Mucosa of descending colon (tissue), 3 donors: ENCODE measurements at places on chromosomes 12 and 14. TPM values are rescaled to one million over a fixed set of nuclear protein-coding genes. Genes with fewer than 3 reads are reported as not detected.

TMCC3 gene
- total RNA-seq, result 92.0 TPM

GRCh38 chr12:76698316-76698715 lies 65.6 kb upstream of the ZDHHC17 start:
- no peak for DNase-seq

KRT74 gene
- not detected for total RNA-seq

DNA sequence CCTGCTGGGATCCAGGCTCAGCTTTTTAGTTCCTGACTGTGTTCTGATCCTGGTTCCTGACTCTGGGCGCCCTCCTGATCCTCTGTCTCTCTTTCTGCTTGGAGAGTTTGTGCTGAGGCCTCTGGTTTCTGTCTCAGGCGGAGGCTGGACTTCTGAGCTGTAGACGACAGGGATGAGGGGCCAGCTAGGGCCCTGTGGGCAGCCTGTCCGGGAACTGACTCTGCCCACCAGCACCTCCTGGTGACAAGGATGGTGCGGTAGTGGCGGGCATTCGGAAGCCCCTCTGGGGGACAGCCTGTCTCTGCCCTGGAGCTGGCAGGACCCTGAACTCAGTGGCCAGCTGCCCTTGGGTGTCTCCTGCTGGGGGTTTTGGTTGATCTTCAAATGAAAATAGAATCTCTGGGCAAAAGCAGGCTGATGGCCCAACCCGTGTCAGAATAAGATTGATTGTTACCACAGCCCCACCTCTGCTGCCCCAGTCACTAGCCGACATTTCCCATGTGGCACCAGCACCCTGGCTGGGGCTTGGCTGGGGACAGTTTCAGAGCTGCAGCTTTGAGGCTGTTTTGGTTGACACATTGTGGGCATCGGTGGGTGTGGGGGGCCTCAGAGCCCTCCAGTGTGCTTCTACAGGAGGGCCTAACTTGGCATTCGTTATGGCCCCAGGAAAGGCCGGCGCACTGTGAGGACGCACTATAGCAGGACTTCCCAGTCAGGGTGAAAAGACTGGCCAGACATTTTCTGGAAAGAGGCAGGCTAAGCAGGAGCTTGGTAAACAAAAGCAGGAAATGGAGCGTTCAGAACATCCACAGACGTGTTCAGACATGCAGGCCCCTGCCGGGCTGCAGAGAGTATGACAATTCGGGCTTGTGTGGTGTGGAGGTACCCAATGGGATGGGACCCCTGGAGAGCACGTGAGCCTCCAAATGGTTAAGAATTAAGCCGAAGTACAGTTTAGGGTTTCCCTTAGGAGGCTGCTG lies 16.2 kb downstream of the KRT80 start:
- DNase-seq, result no peak

- no peak for DNase-seq
Measured at GRCh38 chr12:24796876-24797275, 152.0 kb downstream of the BCAT1 start.

DNA sequence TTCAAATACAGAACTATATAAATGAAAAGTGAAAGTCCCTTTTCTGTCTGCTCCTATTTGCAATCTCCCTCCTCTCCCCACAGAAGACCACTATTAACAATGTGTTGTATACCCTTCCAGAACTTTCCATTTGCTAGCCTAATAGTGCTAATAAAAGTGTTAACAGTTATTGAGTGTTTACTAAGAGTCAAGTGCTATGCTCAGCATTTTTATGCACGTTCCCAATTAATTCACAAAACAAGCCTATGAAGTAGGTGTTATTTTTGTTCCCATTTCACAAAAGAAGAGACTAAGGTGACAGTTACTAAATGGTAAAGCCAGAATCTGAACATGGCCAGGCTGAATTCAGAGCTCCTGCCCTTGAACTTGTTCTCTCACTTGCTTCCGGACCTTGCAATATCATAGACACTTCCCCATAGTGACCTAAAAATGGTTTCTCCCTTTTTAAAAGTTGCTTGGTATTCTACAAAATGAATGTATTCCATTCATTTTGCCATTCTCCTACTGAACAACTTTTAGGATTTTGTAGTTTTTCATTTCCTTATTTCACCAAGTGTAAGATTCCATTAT lies 1.6 kb upstream of the PRKAB1 start:
- no peak for DNase-seq

DNA sequence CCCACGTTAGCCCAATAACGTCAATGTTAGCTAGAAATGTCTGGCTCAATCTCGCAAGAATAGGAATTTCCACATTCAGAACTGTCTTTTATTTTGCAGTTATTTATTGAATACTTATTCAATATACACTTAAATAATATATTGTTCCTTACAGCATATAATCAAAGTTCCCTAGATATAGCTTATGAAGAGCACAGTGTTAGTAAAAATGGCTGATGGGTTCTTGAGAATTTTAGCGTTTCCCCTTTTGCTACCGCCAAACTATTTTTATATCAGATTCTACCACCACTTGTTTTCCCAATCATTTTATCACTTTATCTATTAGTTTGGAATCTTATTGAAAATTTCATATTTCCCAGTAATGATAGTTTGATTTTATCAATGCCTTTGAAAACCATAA lies 12.7 kb downstream of the EPS8 start:
- DNase-seq, result no peak

ADCY4 gene
- total RNA-seq, result 13.9 TPM

GRCh38 chr12:105092336-105092735 lies 8.1 kb upstream of the ALDH1L2 start:
- DNase-seq, result no peak

DNA sequence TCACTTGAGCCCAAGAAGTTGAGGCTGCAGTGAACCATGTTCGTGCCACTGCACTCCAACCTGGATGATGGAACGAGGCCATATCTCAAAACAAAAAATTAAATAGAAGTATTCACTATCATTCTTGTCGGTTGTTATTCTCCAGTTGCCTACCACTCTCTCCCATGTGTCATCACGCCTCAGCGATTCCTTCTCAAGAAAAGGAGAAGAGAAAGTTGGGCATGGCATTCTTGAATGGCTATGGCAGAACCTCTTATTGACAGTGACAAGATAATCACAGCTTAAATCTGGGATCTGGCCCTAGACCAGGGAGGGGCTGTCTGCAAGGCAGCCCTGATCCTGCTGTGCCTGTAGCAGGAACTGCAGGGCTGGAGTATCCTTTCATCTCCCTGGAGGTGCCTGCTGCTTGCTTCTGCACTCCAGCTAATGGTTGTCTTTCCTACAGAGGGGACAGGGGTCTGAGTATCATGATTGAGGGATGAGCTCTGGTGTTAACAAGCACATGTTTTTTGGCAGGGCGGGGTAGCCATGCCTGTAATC lies 12.8 kb upstream of the MLEC start:
- no peak for DNase-seq

DNA sequence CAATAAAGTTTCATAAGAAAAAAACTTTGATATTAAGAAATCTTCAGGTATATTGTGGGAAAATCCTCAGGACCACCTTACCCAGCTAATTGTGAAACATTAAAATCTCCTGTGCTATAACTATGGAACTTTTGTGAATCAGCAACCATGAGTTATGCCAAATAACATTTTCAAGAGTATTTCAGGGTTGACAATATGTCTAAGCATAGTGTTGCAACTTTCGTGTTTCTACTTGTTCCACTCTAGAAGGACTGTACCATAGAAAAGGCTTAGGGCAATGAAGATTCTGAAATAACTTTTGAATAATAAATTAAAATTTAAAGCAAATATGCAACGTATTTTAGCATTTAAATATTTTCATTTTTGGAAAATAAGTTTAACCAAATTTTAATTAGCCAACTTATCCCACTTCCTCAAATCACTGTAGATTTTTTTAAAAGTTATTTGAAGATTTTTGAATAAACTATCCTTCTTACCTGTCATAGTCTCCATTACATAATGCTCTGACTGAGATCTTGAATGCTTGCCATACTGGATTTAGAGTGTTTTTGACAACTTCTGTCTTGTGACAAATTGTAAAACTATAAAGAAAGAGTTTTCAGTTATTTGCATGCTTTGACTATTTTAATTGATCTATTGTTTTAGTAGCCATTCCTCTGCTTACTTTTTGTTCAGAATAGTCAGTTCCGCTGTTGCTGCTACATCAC lies 143.6 kb downstream of the CPNE8 start:
- DNase-seq, result no peak

GRCh38 chr12:48263617-48264016 lies 60.5 kb upstream of the OR10AD1 start:
- no peak for DNase-seq

RPS6KL1 gene
- total RNA-seq, result 7.7 TPM

SLC41A2 gene
- total RNA-seq, result 69.8 TPM

DNA sequence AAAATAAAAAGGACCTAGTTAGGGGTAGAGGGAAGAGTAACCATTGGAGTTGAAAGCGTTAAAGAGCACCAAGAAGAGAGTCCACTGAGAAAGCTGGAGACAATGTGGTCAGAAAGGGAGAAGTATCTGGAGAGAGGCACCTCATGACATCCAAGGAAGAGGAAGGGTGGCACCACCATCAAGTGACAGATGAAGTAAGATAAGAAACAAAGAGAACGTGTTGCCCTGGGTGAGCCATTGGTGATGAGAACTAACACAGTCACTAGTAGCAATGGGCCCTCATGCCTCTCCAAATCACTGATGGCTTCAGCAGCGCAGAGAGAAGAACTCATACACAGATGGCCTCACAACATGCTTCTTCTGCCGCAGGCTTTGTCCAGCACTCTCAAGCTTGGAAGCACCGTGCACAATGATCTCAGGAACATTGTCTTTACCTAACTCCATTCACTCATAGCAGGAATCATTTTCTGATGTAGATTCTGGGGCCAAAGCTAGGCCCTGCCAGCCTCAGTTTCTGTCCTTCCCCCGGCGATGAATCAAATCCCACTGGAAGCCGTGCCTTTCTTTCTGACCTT lies 252.9 kb downstream of the DPF3 start:
- no peak for DNase-seq

- peak; percentile 47 for DNase-seq
Measured at GRCh38 chr14:76726551-76726970, 34.7 kb upstream of the VASH1 start.

GRCh38 chr14:98059106-98059505 lies 1212.9 kb downstream of the BCL11B start:
- no peak for DNase-seq

C1R gene
- 38.7 TPM for total RNA-seq

DNA sequence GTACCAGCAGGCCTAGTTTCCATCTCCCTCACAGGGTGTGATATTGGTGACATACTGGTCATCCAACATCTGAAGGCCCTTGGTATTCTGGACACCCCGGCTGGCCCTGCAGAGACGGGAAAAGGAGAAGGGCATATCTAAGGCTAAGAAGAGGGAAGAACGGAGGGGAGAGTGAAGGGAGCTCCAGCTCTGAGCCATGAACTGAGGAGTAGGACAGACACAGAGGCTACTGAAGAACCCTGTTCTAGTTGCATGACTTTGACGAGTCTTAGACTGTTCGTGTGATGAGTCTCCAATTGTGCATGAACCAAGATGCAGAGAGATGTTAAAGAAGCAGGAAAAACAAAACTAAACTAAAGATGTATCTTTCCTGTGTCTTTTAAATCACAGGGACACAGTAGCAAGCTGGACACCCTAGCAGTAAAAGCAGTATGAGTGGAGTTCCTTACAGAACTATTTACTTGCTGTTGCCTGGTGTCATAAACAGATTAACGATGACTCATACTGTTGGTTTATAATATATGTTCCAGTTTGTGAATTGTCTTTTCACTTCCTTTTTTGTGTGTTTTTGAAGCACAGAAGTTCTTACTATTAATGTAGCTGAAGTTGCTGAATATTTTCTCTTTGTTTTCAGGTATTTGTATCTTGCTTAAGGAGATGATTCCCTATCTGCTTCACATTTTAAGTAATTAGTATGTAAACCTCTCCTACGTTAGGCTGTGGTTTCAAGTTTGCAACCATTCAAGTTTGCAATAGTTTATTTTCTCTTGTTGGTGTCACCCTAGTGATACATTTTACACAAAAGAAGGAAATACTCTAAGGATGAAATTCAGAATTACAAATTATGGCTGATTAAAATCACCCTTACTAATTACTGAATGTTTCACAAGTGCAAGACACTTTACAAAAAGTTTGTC lies 15.7 kb downstream of the FAR2 start:
- DNase-seq, result no peak

GRCh38 chr12:83214185-83214584 lies 527.5 kb downstream of the TMTC2 start:
- DNase-seq, result no peak

DNA sequence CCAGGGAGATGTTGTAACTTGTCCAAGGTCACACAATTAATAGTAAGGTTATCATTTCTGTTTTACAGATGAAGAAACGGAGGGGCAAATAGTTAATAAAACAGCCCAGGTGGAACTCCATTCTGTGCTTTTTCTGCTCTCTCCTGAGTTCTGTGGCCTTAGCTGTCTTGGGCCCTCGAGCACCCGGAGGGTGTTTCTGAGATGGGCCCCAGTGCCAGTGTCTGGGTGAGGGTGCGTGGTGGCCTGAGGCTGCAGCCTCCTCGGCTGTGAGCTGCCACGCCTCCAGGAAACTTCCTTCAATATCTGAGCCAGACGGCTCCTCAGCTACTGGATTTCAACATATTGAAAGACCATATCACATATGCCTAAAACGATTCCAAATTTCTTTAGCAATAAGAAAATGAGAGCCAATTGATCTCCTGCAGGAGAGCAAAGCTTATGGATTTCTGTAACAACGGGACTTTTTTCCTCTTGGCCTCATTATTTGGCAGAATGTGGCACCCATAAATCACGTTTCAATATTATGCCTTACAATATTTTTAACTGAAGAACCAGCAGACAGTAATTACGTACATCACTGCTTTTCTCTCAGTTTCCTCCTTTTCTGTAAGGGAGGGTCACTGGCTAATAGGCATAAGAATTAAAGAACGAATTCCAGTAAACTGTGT lies 74.8 kb upstream of the DICER1 start:
- DNase-seq, result peak; percentile 65

CACNA1C gene
- total RNA-seq, result 89.4 TPM

- DNase-seq, result no peak
Measured at GRCh38 chr12:127809275-127809674, 457.7 kb upstream of the TMEM132C start.

- DNase-seq, result no peak
Measured at GRCh38 chr14:79530555-79530954, 680.7 kb downstream of the DIO2 start.

DNA sequence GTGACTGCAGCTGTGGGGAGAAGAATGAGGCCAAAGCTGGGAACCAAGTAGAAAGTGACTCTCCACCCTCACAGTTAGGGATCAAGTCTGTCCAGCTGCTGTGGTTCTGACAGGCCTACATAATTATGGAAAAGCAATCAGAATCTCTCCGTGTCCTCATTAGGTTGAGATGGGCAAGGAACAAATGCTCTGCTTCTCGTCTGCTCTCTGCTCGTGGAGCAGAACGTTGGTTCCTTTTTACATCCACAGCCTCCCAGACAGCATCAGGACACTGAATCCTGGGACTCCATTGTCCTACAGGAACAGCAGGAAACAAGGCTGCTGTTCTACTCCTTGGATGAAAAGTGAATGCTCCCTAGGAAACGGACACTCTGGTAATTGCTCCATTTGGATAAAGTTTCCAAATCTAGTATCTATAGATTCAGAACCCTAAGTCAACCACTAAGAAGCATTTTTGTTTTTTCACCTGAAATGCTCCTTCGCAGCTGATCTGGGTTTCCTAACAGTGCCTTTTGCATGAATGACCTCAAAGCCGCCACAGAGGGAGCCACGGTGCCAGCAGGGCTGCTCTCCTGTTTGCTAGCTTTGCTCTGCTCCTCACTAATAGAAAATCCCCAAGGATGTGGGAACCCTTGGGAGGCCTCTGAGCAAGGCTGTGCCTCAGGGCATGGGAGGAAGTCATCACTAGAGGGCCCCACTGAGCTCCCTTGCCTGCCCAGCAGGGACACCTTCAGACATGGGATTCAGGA lies 102.0 kb downstream of the EGLN3 start:
- DNase-seq, result peak; percentile 60
